ENCODE measurements at places on chromosomes 3 and 15.

GRCh38 chr3:72352176-72352575, 496.1 kb downstream of the SHQ1 start:
- no peak for DNase-seq

- no peak for DNase-seq
These were observed 4.8 kb upstream of the FBXW12 start for GRCh38 chr3:48367201-48367600.

DNA sequence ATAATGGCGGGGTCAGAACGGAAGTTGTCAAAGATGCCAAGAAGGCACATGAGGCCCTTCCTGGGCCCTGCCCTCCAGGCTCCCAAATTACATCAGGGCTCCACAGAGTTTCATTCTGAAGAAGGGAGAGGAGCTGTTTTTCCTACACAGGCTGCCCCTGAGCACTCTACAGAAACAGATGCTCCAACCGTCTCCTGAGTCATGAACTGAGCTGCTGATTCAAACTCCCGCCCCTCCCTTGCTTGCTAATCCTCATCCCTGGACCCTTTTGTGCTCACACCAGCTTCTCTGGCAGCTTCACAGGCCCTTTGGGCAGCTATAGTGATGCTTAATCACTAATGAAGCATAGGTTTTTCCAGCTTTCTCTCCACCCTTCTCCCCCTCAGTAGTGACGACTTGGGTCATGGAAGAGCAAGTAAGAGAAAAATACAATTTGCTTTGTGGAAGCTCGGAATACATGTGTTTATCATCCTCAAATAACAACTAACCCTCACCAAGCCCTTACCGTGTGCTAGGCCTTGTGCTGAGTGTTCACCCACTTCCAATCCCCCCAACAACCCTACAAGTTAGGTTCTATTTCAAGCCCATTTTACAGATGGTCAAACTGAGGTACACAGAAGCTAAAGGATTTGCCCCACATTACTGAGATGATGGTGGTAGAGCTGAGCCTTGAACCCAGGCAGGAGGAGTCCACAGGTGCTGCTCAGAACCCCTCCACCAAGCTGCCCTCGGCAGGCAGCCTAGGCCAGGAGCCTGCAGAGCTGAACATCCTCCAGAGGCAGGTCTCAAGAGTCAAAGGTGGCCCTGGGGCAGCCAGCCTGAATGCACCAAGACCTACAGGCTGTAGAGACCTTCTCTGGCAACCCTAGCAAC, 21.9 kb downstream of the MEGF11 start:
- DNase-seq: no peak

DNA sequence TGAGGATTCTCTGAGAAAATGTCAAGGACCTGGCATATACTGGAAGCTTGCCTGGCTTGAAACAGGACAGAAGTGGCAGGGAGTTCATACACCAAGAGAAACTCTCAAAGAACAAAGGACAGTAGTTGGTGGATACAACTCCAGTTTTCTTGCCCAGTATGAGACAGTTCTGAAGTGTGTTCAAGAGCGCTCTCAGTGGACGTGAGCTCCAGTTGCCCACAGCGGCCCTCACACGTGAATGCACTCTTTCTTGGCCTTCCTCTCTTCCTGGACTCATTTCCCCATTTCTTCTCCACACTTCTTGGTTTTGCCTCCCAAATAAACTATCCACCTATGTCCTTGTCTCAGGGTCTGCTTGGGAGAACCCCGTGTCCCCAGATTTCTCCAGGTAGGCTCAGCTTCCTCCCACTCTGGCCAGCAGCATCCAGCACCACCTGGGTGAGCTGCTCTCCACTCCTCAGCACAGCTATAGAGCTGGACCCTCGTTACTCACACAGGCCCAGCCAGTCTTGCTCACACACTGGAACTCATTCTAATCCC, 54.5 kb downstream of the DCLK3 start:
- DNase-seq: no peak

DNA sequence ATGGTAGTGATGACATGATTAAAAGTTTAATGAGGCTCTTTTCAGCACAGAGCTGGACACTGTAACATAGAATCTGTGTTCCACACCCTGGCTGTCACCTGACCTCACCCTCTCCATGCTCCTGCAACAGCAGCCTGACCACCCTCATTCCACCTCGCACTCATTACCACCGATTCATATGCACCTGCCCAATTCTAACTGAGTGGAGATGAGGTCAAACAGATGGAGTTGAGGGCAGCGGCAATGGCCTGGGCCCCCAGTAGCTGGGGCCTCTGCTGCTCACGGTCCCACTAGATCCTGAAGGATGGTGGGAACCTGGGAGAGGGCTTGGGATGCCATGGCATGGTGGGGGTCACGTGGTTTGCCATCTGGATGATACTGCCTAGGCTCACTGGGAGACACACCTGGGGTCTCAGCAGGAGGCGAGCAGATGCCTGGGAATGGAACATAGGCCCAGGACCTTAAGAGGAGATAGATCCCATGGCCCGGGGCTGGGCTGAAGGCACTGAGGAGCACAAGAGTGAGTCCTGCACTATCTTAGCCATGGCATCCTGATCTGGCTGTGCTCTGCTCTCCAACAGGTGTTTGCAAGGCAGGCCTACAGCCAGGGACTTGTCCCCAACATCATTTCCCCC, 1.3 kb downstream of the SCN5A start:
- no peak for DNase-seq

DNA sequence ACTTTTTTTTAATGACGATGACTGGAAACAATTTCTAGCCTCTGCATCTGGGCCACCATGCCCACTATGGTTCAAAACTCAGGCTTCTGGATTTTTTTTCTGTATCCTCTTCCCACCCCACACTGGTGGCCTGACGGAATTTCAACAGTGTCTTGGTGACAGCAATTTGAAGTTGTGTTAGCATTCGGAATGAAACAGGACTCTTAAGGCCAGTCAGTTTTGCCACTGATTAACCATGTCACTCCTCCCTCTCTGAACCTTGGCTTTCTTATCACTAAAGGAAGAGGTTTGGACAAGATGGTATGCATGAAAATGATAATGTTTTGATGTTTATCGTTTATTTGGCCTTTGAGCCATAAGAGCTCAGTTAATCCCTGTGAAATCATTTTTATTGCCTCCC, 41.6 kb upstream of the BDH1 start:
- DNase-seq: no peak

DNA sequence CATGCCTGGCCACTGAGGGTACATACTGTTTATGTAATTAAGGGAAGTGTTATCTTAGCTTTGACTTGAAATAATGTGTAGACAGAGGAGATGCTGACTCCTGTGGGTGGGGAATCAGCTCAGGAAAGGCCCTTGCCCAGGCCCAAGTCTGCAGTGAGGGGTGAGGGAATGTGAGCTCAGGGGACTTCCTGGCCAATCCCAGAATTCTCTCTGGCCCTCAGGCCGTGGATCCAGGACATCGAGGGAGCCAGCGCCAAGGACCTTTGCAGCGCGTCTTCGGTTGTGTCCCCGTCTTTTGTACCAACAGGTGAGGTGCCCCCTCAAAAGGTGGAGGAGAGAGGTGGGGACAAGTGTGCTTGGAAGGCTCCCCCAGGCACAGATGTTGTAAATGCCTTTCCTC, 6.4 kb downstream of the CIB1 start:
- no peak for DNase-seq

DNA sequence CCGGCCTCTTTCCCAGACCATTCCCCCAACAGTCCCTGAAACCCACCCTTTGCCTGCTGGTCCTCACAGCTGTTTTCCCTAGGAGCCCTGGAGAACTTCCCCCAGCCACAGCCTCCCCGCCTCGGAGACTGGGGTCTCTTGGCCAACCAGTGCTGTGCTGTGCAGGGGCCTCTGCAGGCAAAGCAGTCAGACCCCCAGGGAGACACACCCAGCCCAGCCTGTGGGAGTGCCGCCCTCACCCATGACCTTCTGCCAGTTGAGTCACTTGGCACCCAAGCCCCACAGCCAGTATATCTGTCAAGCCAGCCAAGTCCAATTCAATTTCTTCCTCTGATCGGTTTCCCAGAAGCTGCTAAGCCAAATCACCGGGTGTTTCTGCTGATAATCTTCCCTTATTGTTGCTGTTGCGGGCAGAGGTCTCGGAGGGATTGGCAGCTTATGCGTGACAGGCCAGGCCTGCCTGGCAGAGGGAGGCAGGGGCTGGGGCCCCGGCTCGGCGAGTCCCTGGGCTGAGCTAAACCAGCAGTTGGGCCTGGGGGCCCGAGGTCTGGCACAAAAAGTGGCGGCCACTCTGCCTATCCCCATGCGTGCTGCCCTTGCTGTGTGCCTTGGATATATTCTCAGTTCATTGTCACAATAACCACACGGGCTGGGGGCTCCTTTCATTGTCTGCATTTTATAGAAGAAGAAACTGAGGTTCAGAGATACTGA, 65.6 kb upstream of the SLC6A1 start:
- DNase-seq: no peak

GRCh38 chr15:52261498-52262242, 33.9 kb downstream of the MYO5C start:
- DNase-seq: peak; percentile 80

DNA sequence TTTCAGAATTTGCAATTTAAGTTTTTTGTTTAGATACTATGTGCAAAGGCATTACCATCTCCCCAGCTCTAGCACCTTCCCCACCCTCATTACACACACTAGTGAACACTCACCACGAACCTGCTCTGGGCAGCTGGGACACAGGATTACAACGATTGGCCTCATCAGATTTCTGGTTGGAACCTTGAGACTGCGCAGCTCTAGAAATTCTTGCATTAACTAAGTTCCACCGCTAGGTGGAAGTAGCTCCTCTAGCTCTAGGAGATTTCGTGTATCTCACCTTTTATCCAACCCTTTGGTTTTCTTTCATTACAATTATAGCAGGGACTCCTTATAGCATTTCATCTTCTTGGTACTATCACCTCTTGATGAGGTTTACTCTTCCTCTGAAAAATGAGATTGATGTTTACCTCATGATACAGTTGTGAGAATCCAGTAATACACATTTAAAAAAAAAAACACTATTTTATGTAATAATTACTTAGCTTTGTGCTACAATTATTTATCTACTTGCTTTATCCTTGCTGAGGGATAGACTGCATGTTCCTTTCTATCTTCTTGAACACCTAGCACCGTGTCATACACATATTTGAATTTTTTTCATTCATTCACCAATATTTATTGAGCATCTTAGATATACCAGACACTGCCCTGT, 28.7 kb upstream of the PLOD2 start:
- peak; percentile 62 for DNase-seq

All from RCC 7860 (cell line).